Activated CD4-positive, CD25-positive, alpha-beta regulatory T cell treated with anti-CD3 and anti-CD28 coated beads, Interleukin-2, amount 50 U/mL, for 16 hours (primary cell): ENCODE measurements at places on chromosomes 2 and 18.
A peak's percentile ranks its signal among the peaks of the same experiment; 100 is the strongest.

- no peak for DNase-seq
Measured at GRCh38 chr2:46414701-46415100, 64.7 kb upstream of the TMEM247 start.

DNA sequence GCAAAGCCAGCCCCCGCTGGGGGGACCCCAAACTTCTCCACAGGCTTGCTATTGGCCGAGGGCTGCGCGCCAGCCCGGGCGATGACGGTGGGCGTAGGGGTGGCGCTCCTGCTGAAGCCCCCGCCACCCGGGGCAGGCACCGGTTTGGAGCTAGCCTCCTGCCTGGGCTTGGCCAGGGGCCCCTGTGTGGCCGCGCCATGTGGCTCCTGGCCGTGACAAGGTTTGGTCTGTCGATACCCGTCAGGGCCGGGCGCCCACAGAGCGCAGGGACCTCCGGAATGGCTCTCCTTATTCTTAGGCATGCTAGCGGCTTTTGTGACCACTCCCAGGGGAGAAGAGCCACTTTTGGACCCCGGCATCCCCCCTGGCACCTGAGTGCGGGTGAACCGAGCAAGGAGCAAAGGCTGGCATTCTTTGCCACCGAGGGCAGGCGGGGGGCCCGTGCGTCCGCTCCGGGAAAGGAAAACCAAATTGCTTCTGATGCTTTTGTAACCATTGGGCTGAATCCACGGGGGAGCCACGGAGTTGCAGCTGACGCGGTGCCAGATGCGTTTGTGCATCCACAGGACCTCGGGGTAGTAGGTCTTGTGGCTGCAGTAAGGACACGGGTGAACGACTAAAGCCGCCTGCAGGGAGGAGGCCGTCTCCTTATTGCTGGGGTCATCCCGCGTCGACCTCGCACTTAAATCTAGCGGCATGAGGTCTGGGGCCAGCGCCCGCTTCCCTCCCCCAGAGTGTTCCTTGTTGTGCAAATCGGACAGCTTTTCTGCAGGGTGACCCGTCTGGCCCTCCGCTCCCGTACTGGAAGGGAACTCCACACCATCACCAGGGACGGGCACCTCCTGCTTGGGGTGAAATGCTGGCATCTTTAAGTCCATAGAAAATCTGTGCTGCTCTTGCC lies 115.6 kb downstream of the ZNF516 start:
- no peak for DNase-seq

GRCh38 chr2:197940382-197940781 lies 136.0 kb downstream of the PLCL1 start:
- DNase-seq: no peak

DNA sequence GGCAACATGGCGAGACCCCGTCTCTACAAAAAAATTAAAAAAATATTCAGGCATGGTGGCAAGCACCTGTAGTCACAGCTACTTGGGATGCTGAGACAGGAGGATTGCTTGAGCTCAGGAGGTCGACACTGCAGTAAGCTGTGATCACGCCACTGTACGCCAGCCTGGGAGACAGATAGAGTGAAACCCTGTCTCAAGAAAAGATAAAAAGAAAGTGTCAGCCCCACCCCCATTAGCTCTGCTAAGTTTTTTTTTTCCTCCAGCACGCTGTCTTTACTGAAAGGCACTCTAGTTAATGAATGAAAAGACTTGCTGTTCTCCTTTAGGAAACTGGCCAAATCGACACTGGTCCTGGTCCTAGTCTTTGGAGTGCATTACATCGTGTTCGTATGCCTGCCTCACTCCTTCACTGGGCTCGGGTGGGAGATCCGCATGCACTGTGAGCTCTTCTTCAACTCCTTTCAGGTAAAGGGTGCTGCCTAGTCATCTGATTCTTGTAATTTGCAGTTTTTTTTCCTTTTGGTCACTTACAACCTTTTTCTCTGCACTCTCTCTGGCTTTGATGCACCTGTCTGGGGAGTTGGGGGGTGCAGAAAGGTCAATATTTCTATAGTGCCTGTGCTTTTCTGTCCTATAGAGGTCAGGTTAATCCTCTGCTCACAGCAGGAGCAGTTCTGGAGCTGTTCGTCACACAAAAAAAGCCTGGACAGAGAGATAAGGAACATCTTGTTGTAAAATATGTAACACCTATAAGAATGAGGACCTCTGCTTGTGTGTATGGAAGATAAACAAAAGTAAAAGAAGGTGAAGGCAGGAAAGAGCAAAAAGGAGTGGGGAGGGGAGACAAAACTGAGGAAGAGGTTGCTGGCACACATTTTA lies 82.3 kb downstream of the PTH2R start:
- DNase-seq: no peak

DNA sequence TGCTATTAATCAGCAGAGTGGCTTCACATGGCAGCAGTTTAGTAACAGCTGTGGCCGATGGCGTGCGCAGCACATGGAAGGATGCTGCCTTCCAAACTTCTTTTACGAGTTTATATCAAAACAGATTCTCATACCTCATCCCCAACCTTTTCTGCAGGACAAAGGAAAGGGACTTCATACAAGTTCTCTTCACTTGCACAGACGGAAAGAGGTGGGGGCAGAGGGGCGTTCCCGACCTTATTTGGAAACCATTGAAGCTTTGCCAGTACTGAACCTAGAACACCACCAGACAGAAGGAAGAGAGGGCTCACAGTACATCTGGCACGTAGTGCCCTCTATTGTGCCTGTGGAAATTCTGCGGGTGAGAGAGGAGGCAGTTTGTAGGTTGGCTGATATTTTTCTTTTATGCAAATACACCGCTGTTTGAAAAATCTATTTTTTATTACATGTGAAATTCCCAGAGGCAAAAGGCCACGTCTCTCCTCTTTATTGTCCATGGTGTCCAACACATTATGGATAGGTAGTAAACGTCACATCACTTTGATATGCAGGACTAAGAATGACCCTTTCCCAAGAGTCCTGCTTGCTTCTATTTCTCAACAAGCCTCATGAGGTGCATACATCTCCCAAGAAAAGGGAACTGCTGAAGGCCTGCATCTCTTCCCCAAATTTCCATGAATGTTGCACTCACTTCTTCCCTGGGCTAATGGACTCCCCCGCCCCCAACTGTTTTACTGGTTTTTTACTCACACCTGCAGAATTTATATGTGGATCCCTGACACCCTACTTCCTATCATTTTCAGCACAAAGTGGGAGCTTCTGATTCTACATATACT lies 31.3 kb downstream of the COLEC12 start:
- no peak for DNase-seq

DNA sequence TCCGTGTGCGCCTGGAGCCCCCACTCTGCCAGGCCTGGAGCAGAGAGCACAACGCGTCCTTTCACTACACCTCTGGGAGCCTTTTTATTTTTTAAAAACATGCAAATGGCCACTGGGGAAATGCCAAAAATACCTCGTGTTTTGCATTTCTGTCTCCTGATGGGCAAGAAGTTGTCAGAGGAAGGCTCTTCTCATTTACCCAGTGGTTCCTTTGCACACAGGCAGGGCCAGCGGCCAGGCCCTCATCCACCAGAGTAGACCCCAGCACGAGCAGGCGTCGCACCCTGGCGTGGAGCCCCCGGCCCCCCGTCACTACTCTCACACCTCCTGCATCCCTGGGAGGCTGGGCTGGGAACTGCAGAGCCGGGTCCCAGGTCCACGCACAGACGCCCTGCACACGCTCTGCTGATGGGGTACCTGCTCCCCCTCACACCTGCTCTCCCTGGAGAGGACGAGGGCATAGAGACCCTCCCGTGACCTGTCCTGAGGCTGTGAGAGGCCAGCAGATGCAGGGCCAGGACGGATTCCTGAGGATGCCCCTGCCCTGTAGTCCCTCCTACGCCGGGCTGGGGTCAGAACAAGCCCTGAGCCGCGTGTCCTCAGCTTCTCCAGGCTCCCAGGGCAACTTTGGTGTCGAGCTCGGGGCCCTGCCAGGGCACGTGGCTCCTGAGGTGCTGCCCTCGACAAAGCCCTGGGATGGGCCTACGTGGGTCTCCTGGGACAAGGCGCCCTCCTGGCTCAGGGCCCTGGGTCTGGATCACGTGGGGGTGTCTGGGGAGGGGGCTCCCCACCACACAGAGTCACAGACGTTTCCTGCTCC lies 65.0 kb downstream of the NFATC1 start:
- no peak for DNase-seq

DNA sequence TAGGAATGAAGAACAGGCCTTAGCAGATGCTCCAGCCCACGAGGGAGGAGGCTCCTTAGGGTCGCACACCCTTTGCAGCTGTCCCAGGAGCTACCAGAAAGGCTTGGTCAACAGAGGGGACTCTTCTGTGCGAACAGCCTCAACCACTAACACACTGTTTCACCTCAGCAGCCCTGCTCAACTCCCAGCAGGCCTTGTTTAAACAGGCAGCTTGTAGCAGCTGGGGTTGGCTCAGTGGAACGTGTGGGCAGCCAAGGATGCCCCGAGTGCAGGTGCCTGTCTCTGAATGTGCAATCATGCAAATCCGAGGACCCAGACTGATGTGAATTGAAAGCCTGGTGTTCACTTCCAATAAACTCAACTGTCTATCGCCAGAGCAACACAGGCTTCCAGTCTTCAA lies 88.7 kb upstream of the CXCR4 start:
- no peak for DNase-seq

DNA sequence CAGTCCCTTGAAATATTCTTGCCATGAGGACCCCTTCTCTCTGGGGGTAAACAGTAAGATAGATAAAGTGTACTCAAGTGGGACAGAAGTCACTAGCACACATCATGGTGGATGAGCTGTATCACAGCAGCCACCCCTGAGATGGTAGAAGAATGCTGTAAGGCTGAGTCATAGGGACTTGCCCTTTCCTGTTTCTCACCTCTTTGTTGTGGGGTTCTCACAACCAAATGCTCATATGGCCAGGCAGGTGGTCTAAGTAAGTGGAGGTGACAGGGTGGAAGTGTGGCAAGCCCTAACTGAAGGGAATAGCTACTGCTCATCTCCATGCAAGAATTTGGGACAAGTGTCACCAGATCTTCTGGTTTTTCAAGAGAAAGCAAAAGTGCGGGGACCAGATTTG lies 202.7 kb upstream of the SLC14A2 start:
- no peak for DNase-seq

DNA sequence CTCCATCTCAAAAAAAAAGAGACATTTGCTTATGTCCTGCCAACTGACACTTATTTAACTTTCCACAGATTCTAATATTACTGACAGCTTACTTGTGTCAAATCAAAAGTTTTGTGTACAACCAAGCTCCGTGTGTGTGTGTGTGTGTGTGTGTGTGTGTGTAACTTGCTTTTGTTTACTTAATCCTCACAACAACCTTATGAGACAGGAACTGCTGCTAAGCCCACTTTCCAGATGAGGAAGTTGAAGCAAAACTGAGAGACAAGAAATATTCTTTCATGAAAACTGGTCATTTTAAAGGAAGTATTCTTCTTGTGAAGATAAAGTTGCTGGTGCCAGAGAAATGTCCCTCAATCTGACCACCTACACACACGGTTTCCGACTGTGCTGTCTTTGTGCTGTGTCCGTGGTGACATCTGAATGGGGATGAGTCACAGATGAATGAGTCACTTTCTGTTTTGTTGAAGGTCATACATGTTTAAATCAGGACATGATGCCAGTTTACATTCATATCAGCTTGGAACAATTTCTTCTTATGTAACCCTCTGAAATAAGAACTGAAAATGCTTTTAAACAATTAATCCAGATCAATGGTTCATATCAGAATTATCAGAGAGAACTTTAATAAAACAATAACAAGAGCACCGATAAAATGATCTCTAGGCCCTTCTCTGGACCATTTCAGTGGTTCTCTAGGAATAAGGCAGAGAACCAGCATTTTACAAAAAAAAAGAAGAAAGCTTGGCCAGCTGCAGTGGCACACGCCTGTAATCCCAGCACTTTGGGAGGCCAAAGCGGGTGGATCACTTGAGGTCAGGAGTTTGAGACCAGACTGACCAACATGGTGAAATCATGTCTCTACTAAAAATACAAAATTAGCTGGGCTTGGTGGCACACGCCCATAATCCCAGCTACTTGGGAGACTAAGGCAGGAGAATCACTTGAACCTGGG lies 95.5 kb downstream of the THNSL2 start:
- DNase-seq: no peak

DNA sequence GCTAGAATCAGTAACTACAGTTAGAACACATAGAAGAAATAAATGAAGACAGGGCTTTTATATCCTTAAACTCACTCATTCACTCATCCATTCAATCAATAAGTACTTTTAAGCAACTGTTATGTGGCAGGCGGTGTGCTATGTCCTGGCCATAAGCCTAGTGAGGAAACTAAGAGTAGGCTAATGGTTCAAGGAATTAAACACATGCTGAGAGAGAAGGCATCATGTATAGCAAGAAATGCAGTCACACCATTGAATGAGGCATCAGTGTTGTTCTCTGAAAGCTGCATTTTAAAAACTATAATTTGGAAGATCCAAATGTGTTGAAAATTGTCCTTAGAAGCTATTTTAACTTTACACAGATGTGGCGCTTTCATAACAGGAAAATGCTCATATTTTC lies 86.5 kb upstream of the DTNA start:
- DNase-seq: no peak

- DNase-seq: no peak
Measured at GRCh38 chr2:195106681-195107380, 550.2 kb upstream of the SLC39A10 start.

DNA sequence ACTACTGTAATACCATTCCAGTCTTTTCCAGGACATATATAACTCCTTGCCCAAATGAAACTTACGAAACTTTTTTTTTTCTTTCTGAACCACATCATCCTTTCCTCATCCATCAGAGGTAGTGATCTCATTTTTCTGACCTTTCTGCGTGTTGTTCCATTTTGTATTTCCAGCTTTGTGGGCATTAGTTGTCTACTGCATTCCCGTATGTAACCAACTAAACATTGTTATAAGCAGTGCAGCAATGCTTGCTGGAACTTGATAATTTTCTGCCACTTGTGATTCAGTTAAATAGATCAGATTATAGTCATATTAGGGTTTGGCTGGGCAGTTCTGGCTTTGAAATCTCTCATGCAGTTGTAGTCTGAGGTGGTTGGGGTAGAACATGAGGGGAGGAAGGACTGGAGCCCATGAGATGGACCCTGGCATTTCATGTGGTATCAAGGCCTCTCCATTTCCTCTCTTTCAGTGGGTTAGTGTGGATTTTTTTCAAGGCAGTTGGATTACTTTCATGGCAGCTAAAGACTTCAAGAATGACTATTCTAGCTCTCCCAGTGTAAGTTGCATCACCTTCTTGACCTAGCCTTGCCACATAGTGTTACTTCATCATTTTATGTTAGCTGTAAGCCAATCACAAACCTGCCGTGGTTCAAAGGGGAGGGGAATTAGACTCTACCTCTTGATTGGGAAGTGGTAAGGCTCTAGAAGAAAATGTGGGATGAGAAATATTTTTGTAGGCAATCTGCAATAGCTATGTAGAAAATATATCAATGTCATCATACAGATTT lies 80.5 kb downstream of the EHBP1 start:
- DNase-seq: no peak

GRCh38 chr18:24138789-24139616 lies at the start of gene CABYR:
CABYR (plus strand) TSS chr18:24139062; CDS start chr18:24143115, 4,053 bp downstream.
- peak; percentile 42 for DNase-seq
